ENCODE measurements at places on chromosomes 3 and 15.

GRCh38 chr15:82910721-82911120 is 41.8 kb downstream of the HOMER2 start:
- DNase-seq = no peak

- no peak for DNase-seq
Observed at GRCh38 chr15:68286256-68286655, 8.7 kb downstream of the FEM1B start.

DNA sequence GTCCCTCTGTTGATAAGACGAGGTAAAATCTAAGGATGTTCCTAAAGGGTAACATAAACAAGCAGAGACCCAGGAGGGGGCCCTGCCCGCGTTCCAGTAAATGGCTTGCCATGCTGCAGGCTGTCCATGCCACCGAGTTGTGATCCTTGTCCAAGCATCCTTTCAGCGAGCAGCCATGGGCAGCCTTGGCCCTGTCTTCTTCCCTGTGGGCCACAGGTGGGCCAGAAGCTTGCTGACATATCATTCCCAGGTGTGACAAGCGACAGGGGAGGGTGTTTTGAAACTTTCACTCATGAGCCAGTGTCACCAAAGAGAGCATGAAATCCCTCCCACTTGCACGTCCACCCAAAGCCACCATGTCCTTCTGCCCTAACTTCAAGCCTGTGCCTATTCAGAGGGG is 53.7 kb downstream of the PCSK6 start:
- no peak for DNase-seq

DNA sequence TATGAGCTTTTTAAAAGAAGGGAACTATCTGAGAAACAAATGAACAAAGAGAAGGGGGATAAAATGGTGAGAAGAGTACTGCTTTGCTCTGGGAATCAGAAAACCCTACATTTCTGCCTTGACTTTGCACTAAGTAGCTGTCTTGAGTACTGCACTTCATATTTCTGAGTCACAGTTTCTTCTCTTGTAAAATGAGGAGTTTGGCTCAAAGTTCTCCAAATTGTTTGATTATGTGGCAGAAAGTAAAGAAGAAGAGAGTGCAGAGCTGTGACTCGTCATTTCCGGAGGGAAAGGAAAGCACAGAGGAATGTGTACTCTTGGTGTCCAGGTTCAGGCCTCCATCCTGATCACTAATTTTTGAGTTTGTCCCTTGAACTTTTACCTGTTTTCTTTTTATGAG is 54.7 kb downstream of the TP63 start:
- DNase-seq = peak; percentile 66
